Stimulated activated CD4-positive, alpha-beta T cell treated with anti-CD3 and anti-CD28 coated beads, Interleukin-2, amount 100 ng/mL, for 24 hours (primary cell): ENCODE measurements at places on chromosomes 5 and 9.

GRCh38 chr5:52993367-52993766 lies 4.2 kb downstream of the ITGA2 start:
- no peak for DNase-seq

GRCh38 chr5:103942587-103943186 lies 380.1 kb upstream of the NUDT12 start:
- no peak for DNase-seq

DNA sequence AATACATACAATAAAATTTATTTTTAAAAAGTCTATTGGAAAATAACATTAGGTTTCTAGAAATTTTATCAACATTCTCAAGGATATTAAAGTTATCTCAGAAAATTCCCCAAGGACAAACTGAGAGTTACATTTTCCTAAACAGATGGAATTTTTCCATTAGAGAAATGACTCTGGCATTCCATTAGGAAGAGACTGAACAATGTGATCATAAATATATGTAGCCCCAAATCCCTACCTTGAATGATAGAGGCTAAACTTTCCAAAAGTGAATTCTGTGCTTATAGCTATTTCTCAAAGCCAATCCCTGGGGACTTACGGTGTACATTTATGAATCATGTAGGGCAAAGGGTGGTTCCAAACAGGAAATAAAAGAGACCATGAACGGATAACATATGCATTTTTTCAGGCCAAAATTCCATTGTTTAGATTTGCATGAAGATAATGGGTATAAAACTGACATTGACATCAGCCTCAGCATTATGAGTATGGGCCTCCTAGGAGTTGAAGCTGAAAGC lies 1181.0 kb upstream of the DMAC1 start:
- no peak for DNase-seq

GRCh38 chr9:27350382-27350976 lies 53.5 kb upstream of the EQTN start:
- DNase-seq: no peak

GRCh38 chr5:56476487-56476856 lies 243.3 kb upstream of the ANKRD55 start:
- no peak for DNase-seq

- DNase-seq: no peak
Observed at GRCh38 chr5:178313316-178313715, 80.7 kb upstream of the PHYKPL start.

DNA sequence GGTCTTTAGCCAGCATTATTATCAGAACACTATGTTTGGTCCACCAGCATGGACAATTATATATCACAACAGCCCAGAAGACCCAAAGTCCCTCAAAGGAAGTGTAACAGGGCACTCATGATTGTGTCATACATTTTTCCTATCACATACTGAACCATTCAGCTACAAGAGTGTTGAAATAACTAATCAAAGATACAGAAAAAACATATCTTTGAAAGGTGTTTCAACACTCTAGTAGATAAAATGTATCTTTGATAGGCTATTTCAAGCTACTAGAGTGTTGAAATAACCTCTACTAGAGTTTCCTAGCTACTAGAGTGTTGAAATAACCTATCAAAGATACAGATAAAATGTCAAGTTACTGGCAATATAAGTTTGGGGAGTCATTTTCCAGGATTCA lies 545.0 kb downstream of the PRR16 start:
- DNase-seq: no peak

- DNase-seq: no peak
Observed at GRCh38 chr9:127539259-127539981, 72.7 kb upstream of the STXBP1 start.

- no peak for DNase-seq
Observed at GRCh38 chr9:25830381-25830780, 152.1 kb upstream of the TUSC1 start.

DNA sequence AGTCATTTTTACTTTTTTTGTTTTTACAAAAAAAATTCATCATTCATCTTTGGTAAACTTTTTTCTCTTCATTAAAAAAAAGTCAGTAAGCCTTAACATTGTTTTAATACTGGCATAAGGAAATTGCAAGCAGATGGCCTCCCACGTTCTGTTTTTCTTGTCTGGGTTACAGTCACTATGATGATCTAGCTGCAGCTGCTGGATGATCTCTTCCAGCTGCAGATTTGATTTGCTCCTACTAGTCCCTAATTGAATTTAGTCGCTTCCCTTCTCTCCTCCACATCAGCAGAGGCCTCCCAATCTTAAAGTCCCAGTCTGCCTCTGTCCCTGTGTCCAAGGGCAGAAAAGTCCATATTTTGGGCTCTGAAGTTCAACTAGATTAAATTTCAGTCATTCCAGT lies 106.8 kb upstream of the PTGER4 start:
- DNase-seq: no peak

DNA sequence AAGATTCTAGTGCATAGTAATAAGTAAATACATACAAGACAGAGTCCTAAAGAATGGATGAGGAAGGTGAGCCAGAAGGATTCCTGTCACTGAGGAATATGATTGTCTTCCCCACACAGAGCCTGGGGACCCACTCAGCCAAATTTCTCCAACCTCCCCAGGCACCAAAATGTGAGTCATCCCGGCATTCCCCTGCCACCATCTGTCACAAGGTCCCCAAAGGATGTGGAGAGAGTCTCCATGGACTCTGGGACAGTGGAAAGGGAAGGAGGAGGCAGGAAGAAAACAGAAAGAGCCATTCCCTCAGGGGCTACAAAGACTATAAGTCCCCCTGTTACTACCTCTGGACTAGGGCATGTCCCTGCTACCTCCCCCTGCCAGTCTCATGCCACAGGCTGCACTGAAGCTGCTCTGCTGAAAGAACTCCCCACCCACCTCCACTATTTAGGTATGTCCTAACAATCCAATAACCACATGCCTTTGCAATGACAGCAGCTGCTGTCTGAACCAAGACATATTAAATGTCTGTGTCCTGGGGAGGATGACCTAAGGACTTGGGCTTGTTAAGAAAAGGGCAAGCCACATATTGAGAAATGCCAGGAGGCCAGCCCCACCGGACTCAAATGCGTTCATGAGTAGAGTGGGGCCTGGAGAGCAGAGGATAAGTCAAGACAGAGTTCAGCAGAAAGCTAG lies 10.7 kb upstream of the OR5C1 start:
- no peak for DNase-seq

- no peak for DNase-seq
Observed at GRCh38 chr9:16044579-16044881, 491.7 kb downstream of the CCDC171 start.

- DNase-seq: peak; percentile 62
Observed at GRCh38 chr5:139651853-139652787, 4.0 kb downstream of the CXXC5 start.
